Colonic mucosa (tissue), 4 donors: ENCODE measurements at places on chromosomes 7 and 10. TPM values are rescaled to one million over a fixed set of nuclear protein-coding genes. Genes with fewer than 3 reads are reported as not detected.

The DOCK1 gene
- 46.4 TPM for total RNA-seq

The FRAT1 gene
- 5.0 TPM for total RNA-seq

The LBX1 gene
- not detected for total RNA-seq

The PODXL gene
- 14.6 TPM for total RNA-seq

The PLAC9 gene
- 3.9 TPM for total RNA-seq

The CELF2 gene
- 30.2 TPM for total RNA-seq

- peak; percentile 95 for DNase-seq
Observed at GRCh38 chr7:92695308-92696261, 105.4 kb upstream of the FAM133B start.

DNA sequence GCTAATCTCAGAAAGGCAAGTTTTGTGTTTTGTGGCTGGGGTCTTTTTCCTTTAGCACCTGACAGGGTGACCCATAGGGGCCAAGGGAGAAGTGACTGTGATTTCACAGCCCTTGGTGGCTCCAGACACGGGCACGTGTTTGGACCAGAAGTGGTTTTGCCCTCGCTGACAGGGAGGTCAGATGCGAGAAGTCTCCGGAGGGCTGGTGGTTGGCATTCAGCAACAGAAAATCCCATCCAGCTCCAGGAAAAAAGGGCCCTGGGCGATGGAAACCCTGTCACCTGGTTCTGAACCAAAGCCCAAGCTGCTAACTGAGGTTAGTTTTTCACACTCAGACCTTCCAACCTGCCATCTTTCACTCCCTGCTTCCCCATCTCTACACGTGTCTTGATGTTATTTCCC lies 272.9 kb downstream of the TRIL start:
- DNase-seq: peak; percentile 31

DNA sequence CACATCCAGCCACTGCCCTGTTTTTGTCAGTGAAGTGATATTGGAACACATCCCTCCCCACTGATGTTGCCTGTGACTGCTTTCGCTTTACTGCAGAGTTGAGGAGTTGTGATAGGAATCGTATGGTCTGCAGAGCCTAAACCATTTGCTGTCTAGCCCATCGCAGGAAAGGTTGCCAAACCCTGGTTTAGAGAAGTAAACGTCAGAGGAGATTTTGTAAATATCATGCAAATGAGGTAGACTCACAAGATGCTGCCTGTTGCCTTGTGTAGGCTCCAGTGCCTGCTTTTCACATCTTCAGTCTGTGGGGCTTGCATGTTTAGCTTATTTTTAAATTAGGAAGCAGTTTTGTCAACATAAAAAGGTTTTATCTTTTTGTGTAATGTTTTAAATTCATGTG lies 107.1 kb downstream of the TRRAP start:
- DNase-seq: no peak

GRCh38 chr10:43170491-43170890 lies 32.2 kb downstream of the CSGALNACT2 start:
- DNase-seq: no peak

DNA sequence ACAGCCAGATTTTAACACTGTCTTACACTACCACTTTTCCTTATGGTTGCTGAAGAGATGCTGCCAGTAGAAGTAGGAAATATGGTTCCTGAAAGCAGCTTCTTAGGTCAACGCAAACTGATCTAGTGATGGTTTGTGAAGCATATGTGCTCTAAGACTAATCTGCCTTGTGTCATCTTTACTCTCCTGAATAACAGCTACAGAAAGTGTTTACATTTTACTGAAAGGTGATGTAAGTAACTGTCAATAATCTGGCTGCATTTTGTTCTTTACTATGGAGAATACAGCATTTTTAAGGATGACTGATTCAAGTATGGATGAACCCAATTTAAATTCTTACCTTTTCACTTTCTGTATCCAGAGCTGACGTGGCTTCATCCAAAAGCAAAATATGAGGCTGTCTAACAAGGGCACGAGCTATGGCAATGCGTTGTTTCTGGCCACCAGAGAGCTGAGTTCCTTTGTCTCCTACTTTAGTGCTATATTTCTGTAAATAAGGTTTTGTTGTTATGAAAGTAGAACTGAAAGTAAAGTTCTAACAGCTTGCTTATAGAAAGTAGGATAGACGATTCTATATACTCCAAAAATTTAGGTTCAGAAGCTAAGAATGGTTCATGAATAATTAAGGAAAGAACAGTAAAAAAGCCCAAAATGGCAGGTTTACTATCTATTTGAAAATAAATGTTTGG lies 30.2 kb upstream of the ABCB4 start:
- DNase-seq: no peak

DNA sequence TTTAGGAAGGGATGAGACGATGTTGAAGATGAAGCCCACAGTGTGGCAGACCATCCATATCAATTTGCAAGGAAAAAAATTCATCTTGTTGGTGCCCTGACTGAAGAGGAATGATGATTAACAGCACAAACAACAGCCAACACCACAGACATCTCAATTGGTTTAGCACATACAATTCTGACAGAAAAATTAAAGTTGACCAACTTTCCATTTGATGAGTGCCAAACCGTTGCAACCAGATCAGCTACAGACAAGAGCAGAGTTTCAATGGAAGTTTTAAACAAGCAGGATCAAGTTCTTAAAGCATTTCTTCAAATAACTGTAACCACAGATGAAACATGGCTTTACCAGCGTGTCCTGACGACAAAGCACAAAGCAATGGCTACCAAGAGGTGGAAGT lies 132.4 kb upstream of the DNAJB12 start:
- no peak for DNase-seq

DNA sequence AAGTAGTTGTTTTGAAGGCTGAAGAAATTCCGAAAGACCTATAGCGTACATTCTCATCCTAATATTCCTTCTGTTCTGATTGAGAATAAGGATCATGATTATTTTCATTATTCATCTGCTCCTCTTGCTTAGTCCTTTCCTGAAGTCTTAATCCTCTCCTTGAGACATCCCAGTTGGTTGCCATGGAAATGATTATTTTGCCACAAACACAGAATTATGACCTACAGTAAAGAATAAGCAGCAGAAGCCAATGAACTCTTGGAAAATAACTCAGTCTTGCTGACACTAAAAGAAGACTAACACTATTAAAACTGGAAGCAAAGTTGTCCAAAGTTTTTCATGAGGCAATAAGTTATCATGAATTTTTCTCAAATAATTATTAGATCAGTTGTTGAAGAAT lies 47.8 kb upstream of the JAZF1 start:
- no peak for DNase-seq

DNA sequence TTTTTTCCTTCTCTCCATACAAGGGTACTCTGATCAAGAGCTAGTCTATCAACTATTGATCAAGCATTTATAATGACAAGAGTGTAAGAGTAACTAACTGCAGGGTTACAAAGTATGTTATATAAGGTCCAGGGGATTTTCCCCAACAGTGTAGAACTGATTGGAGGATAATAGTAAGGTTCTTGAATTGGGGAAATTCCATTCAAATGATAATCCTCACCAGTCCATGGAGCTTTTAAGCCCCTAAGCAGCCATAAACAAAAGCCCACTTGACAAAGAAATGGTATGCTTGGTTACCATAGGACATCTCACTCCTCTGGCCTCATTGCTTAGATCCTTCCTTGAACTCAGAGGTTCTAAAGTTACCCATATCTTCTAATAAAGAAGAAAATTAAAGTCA lies 8.2 kb downstream of the YME1L1 start:
- no peak for DNase-seq

DNA sequence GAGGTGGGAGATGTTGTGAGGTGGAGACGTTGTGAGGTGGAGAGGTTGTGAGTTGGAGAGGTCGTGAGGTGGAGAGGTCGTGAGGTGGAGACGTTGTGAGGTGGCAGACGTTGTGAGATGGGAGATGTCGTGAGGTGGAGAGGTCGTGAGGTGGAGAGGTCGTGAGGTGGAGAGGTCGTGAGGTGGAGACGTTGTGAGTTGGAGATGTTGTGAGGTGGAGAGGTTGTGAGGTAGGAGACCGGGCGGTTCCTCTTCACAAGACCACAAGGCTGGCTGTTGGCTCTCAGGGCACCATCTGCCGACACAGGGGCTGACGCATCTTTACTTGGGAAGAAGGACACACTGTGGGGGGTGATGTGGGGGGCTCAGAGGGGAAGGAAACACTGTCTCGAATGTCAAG lies 34.7 kb upstream of the SHH start:
- no peak for DNase-seq

DNA sequence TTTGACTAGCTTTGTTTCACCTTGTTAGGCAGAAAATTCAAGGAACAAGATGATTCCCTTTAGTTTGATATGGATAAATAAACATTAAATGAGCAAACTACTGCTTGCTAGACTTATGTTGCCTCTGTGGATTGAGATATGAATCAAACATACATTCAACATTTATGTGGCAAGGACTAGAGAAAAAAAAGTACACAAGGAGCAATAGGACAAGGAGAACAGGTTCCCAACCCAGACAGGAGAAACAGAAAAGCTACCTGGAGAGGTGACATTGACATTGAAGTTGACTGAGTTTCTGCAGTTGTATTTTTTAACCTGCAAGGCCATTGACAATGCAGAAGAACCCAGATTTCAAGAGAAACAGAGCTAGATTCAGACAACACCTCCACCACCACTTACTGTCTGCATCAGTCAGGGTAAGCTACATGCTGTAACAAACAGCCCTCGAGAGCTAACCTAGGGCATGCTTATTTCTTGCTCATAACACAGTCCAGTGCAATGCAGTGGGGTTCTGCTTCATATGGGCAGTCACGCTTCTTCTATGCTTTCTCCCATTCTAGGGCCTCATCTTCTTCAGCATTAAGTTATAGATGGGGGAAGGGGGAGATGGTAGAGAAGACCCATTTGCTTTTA lies 180.9 kb upstream of the LYZL1 start:
- no peak for DNase-seq

DNA sequence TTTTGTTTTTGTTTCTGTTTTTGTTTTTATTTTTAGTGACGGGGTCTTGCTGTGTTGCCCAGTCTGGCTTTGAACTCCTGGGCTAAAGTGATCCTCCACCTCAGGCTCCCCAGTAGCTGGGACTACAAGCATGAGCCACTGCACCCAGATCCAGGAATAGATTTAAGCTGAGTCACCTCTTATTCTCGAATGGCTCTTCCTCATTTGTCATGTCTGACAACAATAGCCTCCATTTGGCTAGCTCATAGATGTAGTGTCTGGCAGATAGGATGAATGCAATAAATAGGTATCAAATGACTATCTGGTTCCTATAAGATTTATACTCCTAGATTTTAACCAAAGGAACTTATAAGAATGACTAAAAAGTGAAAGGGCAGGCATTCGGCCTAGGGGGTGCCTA lies 172.9 kb downstream of the TMEM26 start:
- DNase-seq: no peak

DNA sequence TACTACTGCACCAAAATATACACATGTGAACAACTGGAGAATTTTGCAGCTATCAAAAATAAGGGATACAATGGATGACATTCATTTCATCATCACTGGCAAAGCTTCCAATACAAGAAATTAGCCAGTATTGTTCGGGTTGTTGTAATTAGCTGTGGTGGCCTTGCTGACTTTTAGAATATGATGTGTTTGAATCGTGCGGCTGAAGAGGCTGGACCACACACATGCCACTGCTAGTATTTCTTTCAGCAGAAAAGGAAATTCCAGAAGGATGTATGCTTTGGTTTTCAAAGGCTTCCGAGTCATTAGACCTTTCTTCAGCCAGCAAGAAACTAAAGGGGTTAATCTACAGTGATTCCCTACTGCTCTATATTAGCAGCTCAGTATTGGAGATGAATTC lies 16.6 kb downstream of the RPP38 start:
- no peak for DNase-seq

GRCh38 chr7:94301024-94301586 lies 93.6 kb upstream of the COL1A2 start:
- DNase-seq: peak; percentile 51

DNA sequence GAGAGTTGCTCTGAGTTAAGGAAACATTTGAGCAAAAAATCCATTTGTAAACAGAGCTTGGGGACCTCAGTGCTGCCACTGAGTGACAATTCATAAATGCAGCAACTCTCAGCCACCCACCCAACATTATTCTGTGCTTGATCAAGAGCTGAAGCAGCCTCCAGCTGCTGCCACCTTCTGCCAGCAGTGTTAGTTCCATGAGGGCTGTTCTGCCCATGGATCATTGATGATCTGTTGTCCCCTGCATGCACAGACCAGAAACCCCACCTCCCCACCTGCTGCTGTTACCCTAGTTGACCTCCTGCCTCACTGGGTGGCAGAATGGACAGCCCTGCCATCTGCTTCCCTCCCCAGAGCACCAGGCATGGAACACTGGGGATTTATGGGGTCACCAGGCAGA lies 305.4 kb downstream of the KCNMA1 start:
- no peak for DNase-seq

DNA sequence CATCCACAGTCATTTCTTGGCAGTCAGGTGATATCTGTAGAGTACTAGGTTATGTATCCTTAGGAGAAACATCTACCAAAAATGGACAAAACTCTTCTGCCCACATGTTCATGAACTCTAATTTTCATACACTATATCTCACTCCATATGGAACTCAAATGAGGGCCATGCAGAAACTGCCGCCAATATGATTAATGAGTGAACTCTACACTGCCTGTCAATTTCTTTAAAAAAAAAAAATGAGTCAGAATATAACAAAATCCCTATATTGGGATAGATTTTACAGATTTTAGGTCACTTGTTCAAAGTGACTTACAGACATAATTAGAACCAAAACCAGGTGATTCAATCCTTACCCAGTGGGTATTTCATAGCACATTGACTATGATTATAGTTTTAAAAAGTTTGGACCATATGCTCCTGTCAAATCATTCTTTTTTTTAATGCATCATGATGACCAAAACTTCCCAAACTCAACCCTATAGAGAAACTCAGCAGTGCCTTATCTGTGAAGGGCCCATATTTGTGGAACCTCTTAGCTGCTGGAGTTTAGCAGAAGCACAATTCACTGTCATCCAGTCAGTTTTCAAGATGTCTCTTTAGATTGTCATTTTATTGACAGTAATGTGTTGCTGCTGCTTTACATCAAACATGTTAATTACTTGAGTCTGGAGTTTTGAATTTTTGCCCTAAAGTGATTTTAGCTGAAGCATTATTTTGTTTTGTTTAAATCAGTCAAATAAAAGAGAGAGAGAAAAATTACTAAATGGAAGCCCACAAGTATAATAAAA lies 11.1 kb downstream of the LRRN3 start:
- DNase-seq: no peak

DNA sequence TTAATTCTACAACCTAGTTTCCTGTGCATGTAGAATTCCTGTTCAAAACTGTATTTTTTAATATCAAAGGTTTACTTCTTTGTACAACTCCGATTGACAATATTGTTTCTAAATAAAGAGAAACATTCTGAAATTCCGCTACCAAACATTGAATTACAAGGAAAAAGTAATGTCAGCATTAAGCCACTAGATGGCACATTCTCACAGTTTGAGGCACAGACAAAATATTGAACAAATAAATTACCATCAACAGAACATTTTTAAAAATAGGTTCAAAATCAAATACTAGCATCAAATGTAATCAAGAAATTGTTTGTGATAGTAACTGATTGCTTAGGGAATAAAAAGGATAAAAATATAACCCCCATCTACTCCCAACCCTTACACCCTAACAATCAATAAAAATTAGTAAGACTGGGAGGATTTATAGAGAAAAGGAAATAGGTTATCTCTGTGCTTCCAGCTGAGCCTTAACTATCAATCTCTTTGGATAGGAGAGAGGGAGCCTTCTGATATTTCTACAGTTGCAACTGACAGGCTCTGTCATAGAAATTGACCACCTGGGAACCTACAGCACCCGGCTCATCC lies 86.6 kb upstream of the C7orf33 start:
- no peak for DNase-seq

GRCh38 chr7:100156331-100157068 lies 2.0 kb downstream of the TRAPPC14 start:
- no peak for DNase-seq

GRCh38 chr10:120278069-120278468 lies 179.0 kb upstream of the PLPP4 start:
- DNase-seq: no peak

GRCh38 chr10:63396133-63396761 lies 69.5 kb downstream of the JMJD1C start:
- no peak for DNase-seq
